ENCODE measurements at places on chromosomes 3 and 15.

DNA sequence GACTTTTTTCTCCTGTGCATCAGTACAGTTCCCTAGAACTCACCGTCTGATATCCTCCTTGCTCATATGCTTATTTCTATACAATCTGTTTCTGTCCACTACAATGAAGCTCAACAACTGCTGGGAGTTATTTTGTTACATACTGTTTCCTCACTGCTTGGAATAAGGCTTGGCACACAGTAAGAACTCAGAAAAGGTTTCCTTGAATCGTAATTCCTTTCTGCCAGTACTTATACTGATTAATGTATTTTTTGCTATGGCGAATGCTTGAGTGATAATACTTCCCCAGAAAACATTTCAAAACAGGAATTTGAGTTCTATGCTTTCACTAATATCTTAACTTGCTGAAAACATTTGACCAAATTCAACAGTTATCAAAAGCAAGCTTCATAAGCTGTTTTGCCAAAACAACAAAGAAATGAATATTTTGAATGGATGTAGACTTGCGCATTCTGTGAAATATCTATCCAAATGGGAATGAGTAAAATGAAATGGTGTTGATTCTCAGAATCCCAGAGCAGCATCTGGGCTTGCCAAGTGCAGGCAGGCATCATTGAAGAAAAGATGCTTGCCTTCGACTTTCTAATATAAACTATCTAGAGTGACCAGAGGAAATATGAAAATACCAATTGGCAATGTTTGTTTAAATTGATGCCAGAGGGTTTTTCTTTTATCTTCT lies 286.3 kb downstream of the RAP2B start:
- DNase-seq, result no peak

DNA sequence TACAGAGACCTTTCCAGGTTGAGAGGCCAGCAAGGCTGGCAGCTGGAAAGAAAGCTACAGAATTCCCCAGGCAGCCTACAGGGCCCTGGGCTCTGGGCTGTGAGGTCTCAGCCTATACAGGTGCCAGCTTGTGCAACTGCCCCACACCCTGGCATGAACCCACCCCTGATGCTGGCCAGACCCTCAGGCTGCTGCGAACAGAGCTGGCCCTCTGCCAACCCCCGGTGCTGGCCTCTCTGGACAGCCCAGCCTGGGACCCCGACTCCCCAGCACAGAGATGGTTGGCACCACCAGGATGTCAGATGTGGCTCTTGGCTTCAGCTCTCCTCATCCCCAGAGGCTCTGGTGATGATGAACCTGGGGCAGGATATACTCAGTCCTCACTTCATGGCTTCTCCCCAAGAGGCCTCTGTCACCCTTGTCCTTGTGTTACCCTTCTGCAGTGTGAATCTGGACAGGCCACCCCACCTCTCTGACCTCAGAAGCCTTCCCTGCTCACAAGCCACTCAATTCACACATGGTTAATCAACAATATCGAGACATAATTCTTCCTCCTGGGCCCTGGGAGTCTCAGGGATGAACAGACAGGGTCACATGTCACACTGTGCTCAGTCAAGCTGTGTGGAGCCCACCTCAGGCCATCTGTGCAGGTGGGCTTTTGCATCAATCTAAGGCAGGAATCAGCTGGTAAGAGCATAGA lies 11.0 kb upstream of the BFSP2 start:
- no peak for DNase-seq

DNA sequence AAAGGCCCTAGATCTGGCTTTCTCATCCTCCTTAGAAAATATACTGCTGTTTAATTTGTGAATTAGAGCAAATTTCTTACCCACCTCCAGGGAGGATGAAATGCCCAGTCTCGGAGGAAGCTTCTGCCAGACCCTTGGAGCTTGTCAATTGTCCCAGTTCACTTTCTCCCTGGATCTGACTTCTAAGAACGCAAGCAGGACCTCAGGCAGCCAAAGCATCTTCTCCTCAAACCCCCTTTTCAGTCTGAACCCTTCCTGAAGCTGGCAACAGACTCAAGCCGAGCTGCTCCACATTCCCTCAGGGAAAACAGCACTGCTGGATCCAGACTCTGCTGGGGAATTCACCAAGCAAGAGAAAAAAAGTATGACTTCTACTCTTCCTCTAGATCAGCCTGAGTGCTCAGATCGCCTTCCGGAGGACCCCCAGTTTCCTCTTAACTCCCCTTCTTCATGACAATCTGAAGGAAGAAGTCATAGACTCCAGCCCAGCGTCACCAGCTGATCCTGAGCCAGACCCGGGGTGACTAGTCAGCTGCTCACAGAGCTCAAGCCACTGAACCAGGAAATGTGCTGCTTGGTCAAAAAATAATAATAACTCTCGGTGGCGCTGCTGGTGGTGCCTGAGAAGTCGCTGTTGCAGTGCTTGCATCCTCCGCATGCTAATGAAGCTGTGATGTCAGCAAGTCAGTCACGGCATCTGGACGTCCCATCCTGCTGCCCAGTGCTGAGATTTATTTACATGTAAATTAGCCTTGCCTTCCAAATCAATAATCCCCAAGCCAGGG lies at the start of gene PRICKLE2:
Gene PRICKLE2, minus strand, starts transcription at position 641 of the 785 bp plus-strand sequence. CDS start 26,539 bp downstream, outside the sequence.
- DNase-seq, result no peak

DNA sequence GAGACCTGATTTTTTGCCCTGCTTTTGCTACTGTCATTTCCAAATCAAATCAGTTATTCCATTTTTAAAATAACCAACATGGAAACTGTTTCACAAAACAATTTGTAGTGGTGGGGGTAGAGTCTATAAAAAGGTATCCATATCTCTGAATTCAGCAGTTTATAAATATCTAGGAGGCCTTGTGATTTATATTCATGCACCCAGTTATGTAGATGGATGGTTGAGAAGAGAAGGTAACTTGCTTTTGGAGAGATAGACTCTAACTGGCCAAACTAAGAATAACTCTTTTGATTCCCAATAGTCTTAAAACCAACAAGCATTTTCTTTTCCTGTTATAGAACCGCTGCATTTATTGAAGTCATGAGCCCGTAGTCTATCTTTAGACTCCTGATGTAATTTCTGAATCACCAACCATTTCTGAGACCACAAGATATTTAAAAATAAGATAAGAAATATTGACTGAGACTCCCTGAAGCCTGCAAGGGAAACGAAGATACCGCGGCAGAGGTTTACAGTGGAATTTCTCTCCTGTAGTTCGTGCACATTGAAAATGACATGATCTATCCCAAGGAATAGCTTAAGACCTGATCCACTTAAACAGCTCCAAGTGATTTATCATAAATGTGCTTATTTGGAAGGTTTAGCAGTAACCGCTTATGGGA lies 68.5 kb downstream of the SAMMSON start:
- no peak for DNase-seq

DNA sequence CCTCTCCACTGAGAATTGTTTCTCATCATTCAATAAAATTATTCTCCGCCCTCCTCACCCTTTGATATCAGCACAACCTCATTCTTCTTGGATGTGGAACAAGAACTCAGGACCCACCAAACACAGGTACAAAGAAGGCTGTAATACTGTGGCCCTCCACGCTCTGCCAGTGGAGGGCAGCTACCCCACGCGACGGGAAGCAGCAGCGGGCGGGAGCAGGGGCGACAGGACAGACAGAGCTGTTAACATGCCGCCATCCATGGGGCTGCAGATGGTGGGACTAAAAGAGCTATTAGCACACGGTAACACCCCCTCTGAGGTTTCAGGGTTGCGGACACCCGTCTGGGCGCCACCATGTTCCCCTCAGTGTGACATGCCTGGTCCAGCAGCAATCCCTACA lies 37.5 kb downstream of the EMC4 start:
- DNase-seq, result no peak

GRCh38 chr3:170603770-170604510 lies 18.1 kb upstream of the SLC7A14 start:
- no peak for DNase-seq

DNA sequence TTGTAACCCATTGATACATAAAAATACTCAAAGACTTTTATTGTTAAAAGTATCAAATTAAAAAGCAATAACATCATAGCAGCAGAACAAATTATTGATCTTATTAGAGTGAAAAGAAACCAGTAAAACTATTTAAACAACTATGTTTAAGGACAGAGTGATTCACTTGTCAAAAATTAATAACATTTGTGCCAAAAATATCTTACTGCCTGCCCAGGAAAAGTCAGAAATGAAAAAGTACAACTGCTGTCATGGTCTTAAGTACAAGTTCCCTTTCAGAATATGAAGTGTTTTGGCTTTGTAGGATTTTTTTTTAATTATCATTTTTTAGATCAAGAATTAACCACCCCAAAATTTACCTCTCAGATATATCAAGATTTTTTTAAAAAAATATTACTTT lies 3.4 kb downstream of the IFT57 start:
- no peak for DNase-seq

DNA sequence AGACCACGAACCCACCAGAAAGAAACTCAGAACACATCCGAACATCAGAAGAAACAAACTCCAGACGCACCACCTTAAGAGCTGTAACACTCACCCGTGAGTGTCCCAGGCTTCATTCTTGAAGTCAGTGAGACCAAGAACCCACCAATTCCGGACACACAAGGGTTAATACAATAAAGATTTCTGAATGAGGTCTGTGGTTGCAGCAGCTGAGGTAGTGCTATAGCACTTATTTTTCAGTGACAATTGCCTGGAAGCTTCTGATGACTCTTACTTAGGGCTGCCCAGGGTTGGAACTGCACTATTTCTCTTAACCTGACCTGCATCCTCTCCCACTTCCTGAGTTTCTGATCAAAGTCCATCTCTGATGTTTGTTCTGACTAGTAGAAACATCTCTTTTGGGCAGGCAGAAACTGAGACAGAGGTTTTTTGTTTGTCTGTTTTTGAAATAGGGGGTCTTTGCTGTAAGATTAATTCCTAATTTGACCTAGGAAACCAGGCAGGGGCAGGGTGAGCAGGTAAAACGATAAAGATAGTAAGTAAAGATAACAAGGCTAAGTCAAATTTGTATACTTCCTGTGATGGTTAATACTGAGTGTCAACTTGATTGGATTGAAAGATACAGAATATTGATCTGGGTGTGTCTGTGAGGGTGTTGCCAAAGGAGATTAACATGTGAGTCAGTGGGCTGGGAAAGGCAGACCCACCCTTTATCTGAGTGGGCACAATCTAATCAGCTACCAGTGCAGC lies 169.1 kb downstream of the GAP43 start:
- no peak for DNase-seq

- no peak for DNase-seq
These were observed 27.2 kb upstream of the RYR3 start for GRCh38 chr15:33283576-33283975.

DNA sequence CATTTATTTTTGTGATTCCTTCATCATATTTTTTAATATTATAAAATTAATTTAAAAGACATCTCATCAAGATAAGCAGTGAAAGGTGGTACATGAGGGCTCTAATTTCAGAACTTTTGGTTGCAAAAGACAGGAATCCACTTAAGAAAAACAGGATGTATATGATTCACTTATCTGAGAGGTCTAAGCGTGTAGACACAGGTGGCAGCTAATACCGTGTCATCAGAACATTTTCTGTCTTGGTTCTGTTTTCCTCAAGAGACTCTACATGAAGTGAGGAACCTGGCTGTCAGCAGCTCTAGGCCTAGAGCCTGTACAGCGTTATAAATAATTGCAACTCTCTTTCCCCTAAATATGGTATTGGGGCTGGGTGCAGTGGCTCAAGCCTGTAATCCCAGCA lies 433.7 kb upstream of the NAALADL2 start:
- DNase-seq, result no peak

DNA sequence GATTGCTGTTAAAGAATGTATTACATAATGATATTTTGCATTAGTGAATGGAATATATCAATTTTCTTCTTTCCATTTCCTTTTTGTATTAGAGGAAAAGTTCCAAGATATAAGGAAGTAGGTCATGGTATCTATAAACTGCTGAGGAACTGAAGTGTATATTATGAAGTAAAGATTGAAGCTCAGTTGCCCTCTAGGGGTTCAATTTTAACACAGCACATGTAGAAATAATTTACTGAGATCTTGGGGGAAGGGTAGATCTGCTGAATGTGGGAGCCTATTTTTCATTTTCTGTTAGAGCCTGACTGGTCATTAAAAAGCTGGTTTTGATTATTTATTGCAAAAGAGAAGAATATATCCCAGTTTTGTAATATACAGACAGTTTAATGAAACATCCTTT lies 45.2 kb downstream of the CMC1 start:
- peak; percentile 2 for DNase-seq

GRCh38 chr15:32784581-32784980 lies 66.8 kb downstream of the GREM1 start:
- DNase-seq, result no peak

GRCh38 chr3:113514265-113514769 lies 639 bp downstream of the SPICE1 start:
- DNase-seq, result no peak

DNA sequence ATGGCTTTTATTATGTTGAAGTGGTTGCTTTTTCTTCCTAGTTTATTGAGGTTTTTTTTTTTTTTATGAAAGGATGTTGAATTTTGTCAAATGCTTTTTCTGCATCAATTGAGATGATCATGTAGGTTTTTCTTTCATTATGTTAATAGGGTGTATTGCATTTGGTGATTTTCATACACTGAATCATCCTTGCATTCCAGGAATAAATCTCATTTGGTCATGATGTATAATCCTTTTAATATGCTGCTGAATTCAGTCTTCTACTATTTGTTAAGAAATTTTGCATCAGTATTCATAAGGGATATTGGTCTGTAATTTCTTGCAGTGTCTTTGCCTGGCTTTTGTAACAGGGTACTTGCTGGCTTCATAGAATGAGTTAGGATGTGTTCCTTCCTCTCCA lies 11.5 kb upstream of the CLRN1 start:
- DNase-seq, result no peak

- no peak for DNase-seq
These were observed 202.7 kb downstream of the LRRN1 start for GRCh38 chr3:4001976-4002375.

GRCh38 chr15:25727116-25727515 lies 136.0 kb downstream of the ATP10A start:
- no peak for DNase-seq

GRCh38 chr3:128424508-128425069 lies 42.1 kb downstream of the DNAJB8 start:
- no peak for DNase-seq

DNA sequence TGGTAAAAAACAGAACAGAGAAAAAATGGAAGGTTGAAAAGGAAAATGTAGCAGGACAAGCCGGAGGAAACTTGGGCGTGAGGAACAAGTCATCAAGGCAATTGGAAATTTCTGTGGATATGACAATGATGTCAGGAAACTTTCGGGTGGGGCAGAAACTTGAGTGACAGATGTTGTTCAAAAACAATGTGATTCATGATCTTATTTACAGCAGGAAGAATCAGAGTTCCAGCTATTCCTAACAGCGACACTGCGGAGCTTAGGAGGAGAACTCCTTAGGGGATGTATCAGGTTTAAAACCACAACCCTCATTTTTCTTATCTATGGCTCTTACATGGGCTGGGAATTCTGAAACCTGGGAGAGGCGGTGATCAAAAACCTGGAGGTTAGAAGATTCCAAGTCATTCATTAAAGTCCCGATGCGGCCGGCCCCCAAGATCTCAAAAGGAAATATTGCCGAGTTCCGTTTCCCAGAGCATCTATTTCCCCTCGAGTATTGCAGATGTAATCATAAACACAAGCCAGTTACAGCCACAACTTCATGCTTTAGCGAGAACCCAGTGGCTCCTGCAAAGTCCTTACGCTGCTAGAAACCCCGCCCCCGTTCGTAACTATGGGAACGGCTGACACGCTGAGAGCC lies 659 bp upstream of the ARRDC4 start:
- DNase-seq, result no peak

All from NCI-H1436 treated with DMSO at 0.1 percent for 48 hours (cell line).